ENCODE measurements at places on chromosomes 2 and 18.

GRCh38 chr18:76376668-76377358 is 118.2 kb downstream of the ZNF516 start:
- no peak for DNase-seq

- DNase-seq: no peak
Measured at GRCh38 chr2:211070547-211070946, 514.1 kb downstream of the CPS1 start.

DNA sequence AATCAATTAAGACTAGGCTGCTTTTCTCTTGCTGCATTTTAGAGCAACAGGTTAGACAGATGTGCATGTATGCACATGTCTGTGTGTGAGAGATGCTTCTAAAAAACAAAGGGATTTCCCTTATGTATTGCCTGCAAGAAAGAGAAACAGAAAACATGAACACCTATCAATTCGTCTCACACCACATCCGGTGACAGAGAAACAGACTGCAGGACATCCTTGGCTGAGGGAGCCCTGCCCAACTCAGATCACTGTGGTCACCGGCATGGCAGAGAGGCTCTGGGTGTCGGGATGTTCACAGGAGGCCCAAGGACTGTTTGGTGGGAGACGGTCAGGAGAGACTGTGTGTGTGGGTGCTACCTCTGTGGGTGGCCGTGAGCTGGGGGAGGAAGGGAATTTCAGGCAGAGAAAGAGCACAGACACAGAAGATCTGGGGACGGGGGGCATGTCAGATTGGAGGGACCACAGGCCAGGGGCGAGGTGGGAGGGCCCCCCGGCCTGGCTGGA is 24.9 kb downstream of the FHL2 start:
- DNase-seq: no peak

DNA sequence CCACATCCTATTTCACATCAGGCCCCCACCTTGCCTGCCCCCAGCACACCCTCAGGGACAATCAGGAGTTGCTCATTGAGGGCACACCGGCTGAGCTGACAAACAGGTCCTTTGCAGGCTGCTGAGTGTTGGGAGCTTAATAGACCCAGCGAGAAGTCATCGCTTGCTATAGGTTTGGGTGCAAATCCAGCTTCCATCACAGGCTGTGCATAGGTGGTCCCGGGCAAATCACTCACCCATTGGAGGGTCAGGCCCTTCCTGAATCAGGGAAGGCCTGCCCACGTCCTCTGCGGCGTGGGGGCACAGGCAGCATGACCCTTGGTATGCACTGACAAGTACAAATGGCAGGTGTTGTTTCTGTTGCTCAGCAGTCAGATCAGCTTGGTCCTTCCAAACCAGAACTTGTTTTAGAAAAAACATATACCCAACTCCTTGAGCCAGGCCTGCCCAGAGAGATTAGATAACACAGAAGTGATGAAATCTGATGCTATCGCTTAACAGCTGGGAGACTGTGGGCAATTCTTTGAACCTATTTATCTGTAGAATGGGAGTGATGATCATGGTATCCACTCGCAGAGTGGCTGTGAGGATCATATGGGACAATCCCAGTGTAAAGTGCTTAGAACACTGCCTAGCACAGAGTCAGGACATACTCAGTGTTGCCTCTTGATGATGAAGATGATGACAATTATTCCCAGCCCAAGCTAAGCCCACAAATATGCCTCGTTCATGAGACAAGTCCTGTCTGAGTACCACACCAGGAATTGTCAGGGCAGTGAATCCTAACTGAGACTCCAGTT is 34.9 kb downstream of the SMAD7 start:
- no peak for DNase-seq

DNA sequence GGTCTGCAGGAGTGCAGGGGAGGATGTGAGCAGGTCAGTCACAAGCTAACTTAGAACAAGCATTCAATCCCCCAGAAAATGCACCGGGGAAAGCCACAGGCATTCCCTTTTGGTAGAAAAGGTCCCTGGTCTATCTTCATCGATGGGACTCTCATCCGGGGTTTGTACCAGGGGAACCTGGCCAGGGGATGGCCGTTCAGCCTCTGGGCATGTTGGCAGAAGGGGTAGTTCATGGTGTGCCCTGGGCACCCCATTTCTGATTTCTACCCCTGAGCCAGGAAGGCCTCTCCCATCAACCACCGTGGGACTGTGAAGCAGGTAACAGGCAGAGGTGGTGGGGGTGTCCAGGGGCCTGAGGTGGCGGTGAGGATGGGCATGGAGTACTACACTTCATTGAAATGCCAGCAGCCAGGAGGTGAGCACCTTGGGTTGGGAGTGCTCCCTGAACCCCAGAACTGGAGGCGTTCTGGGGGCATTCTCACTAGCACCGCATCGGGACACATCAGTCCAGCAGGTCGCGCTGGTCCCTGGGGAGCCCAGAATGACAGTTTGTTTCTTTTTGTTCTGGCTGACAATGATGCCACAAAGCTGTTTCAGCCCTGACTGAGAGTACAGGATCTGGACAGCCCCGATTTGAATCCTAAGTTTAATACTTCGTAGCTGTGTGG is 172.3 kb downstream of the SMAD7 start:
- DNase-seq: no peak

GRCh38 chr18:75003039-75003438 is 205.9 kb downstream of the PTGR3 start:
- DNase-seq: no peak

DNA sequence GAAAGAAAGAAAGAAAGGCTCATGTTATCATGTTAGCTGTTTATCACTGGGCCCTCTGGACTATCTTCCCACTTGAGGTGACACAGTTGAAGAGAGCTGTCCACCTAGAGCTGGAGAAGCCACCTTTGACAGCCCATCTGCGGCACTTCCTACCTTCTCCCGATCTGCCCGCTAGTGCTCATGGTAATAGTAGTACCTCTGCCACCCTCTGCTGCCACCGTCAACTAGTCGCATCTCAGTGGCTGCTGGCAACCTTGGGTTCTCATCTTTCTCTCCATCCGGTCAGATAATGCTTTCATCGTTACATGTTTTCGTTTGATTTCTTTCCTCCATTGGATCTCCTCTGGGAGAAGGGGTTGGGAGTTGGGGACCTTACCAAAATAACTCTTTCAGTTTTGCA is 63.2 kb upstream of the COPS8 start:
- DNase-seq: no peak

GRCh38 chr2:29900971-29901633 is 20.3 kb downstream of the ALK start:
- DNase-seq: no peak

DNA sequence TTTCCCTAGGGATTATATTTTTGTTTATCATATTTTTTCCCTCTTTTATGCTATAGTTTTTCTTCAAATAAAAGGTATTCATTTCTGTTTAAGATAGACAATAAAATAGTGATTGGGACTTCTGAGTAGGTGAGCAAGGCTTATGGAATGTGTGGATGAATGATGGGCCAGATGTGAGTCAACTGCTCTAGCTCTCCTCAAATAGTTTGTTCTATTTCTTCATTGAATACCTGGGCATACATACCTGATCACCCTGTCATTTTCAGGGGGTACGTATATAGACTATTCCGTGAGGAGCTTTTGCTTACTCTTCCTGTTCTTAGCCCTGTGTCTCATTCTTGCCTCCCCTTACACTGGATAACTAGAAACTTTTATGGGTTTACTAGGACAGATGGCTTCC is 41.9 kb downstream of the BABAM2 start:
- no peak for DNase-seq

- no peak for DNase-seq
Measured at GRCh38 chr2:85216927-85217326, 83.7 kb downstream of the TCF7L1 start.

DNA sequence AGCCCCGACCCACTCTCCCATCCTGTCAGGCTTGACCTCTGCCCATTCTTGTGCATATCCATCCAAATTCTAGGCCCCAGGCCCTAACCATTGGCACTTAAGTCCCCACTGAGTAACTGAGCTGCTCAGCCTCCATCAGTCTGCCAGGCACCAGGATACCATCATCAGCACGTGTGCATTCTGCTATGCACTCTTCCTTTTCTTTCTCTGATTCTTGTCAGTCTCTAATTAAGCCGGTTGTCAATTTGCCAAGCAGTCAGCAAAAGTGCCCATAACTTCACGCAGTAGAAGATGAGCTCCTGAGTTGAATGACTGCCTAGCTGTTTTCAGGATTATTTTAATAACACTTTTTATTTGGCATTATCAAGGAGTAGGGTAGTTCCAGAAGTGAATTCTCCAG is 107.2 kb downstream of the FEZ2 start:
- DNase-seq: no peak

GRCh38 chr18:35746826-35747339 is 165.3 kb downstream of the GALNT1 start:
- DNase-seq: no peak

DNA sequence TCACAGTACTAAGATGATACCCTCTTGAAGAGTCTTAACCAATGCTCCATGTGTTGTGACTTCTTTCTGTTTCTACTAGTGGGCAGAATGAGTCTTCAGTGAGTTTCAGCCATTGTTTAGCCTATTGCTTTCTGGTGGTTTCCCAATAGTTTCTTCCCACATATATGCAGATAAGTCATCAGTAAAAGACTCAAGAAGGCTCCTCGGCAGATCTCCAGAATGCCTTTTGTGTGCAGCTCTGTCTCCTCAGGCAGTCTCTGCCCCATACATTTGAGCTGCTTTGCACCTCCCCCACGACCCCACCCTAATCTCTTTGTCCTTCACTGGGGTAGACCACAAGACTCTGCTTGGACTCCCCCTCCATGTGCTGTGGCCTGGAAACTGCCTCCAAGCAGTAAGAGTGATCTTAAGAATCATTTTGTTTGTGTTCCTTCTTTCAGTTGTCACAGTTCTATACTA is 71.6 kb upstream of the CHRNA1 start:
- DNase-seq: peak; percentile 74

Measured in GM04503 (cell line).